ENCODE measurements at places on chromosomes 7 and 10. TPM values are rescaled to one million over a fixed set of nuclear protein-coding genes. Genes with fewer than 3 reads are reported as not detected.

The ZNF488 gene
- not detected for total RNA-seq

The FBXL13 gene
- 0.43 TPM for total RNA-seq

The OR2A12 gene
- total RNA-seq, result not detected

DNA sequence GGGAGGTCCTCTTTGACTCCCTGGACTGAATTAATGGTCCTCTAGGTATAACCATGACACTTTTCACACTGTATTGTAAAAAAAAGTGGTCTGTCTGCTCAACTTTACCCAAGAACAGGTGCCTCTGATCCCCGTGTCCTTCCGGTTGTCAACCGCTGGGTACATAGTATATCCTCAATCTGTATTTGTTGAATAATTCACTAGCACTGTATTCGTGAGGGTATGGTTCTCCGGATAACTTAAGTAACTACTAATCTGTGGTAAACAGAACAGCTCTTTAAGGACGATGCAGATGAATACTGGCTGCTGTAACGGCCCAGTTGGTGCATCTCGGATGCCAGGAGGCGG is 472 bp upstream of the ADAM22 start:
- DNase-seq, result no peak

- DNase-seq, result no peak
These were observed 71.9 kb downstream of the OAT start for GRCh38 chr10:124346831-124347230.

DNA sequence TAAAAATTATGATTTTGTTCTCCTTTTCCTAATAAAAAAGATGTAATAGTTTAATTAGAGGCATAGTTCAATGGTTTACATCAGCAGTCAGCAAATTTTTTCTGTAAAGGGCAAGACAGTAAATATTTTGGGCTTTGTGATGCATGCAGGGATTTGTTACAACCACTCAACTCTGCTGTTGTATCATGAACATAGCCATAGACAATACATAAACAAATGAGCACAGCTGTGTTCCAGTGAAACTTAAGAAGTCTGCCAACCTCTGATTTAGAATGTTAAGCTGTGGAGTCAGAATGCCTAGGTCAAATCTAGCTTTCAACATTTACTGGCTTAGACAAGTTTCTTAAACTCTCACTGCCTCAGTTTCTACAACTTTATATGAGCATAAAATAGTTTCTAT is 31.6 kb downstream of the ASZ1 start:
- DNase-seq, result no peak

GRCh38 chr10:92846854-92847201 is 1.5 kb upstream of the EXOC6 start:
- DNase-seq, result no peak

Data from GM23248 (cell line).